ENCODE measurements at places on chromosomes 6 and 20. TPM values are rescaled to one million over a fixed set of nuclear protein-coding genes. Genes with fewer than 3 reads are reported as not detected.

KIAA1755 gene
- total RNA-seq, result not detected

TASP1 gene
- total RNA-seq, result 7.4 TPM

HSPA12B gene
- total RNA-seq, result not detected

C6orf52 gene
- total RNA-seq, result 3.1 TPM

EYA4 gene
- not detected for total RNA-seq

ZNF334 gene
- total RNA-seq, result 1.1 TPM

RNF144B gene
- total RNA-seq, result 16.9 TPM

RALGAPB gene
- total RNA-seq, result 19.1 TPM

PNLDC1 gene
- total RNA-seq, result not detected

HTR1E gene
- not detected for total RNA-seq

GABRR2 gene
- total RNA-seq, result not detected

DCDC2 gene
- not detected for total RNA-seq

HRH3 gene
- not detected for total RNA-seq

TSPO2 gene
- not detected for total RNA-seq

ADGRB3 gene
- not detected for total RNA-seq

SLC35D3 gene
- total RNA-seq, result not detected

SPATS1 gene
- not detected for total RNA-seq

DSE gene
- 98.5 TPM for total RNA-seq

MOCS3 gene
- 6.1 TPM for total RNA-seq

IRAK1BP1 gene
- total RNA-seq, result 2.7 TPM

ADGRF5 gene
- total RNA-seq, result not detected

FAXC gene
- total RNA-seq, result 1.4 TPM

TNF gene
- 4.5 TPM for total RNA-seq

KHDC1L gene
- total RNA-seq, result not detected

NR2E1 gene
- total RNA-seq, result not detected

SAMD3 gene
- 0.16 TPM for total RNA-seq

RSPH9 gene
- not detected for total RNA-seq

PPP1R14C gene
- 38.1 TPM for total RNA-seq

MTFR2 gene
- 8.6 TPM for total RNA-seq

SSTR4 gene
- total RNA-seq, result not detected

SLC22A2 gene
- not detected for total RNA-seq

ADGRF4 gene
- 3.1 TPM for total RNA-seq

PRSS16 gene
- 12.2 TPM for total RNA-seq

HLA-DRB1 gene
- not detected for total RNA-seq

ECI2 gene
- total RNA-seq, result 65.3 TPM

LHFPL5 gene
- not detected for total RNA-seq

NOTCH4 gene
- 0.08 TPM for total RNA-seq

WASF1 gene
- 24.6 TPM for total RNA-seq

CCDC170 gene
- under 0.01 TPM for total RNA-seq

HUS1B gene
- total RNA-seq, result 0.55 TPM

PROCR gene
- total RNA-seq, result 162 TPM

TMEM217 gene
- 0.23 TPM for total RNA-seq

HLA-DPA1 gene
- total RNA-seq, result 0.23 TPM

SCAF8 gene
- 15.7 TPM for total RNA-seq
